ENCODE measurements at places on chromosomes 2 and 18.
A peak's percentile ranks its signal among the peaks of the same experiment; 100 is the strongest.

DNA sequence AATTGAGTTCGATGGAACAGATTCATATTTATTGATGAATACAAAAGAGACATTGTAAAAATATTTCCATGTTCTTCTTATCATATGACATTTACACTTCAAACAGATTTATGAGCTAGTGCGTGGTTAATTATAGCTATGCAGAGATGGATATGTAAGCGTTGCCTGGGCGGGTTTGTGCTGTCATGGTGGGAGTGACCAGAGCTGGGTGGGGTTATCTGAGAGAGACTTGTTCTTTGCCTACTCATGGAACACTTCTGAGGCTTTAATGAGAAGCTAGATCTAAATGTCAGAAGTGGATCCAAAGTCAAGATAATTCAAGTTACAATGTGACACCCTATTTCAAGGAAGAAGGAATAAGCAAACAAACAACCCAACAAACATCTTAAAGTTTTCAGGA lies 162.3 kb upstream of the ZEB2 start:
- DNase-seq: no peak

DNA sequence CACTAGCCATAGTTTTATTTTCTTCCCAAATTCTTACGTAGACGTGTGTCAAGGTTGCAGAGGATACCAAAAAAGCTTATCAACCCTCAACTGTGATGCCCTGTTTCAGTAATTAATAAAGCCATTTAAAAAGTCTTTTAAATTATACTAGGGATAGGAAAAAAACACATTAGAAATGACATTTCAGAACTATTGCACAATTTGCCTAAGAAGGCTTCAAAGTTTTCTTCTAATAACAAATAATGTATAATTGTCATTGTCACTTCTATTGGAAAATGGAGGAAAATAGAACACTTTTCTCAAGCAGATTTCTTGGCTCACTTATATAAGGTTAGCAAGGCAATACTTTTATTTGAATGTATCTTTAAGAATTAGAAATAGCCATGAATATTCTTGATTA lies 253.8 kb downstream of the ARHGAP15 start:
- DNase-seq: no peak

- DNase-seq: no peak
Observed at GRCh38 chr18:72752220-72752619, 115.6 kb downstream of the NETO1 start.

DNA sequence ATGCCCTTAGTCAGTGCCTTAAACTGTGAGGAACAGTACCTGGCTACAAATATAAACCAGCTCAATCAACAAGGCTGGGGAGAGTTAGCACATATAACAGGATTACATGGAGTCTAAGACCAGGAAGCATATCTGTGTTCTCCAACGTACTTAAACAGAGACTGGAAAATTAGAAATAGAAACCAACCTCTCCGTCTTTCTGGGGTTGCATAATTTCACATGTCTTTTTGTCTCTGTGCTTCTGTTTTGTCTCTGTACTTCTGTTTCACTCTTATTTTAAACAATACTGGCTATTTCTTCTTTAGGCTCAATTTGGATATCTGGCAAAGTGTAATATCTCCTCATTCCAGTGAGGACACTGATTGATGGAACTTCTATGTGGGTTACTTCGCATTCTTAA lies 749.0 kb upstream of the ZEB2 start:
- no peak for DNase-seq

DNA sequence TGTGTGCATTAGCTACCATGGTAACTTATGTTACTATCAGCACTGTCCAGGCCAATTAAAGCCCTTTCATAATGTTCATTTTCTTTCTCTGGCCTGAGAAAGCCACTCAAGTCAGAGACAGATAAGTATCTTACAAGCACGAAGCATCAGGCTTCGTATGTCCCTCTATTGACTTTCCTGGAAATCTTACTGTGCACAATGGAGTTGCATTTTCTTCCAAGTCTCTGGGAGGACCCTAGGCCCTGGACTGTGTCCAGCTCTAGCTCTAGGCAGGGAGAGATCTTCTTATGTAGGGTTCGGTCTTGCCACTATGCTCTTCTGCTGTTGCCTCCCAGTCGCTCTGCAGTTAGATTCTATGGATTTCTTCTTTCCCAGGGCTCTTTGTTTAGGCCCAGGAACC lies 40.0 kb upstream of the ITGA6 start:
- DNase-seq: no peak

- no peak for DNase-seq
Observed at GRCh38 chr2:121303531-121304263, 18.7 kb upstream of the TFCP2L1 start.

GRCh38 chr2:36123995-36124394 lies 231.6 kb upstream of the CRIM1 start:
- DNase-seq: no peak

- peak; percentile 34 for DNase-seq
Observed at GRCh38 chr18:62420151-62420512, 95.0 kb downstream of the TNFRSF11A start.

DNA sequence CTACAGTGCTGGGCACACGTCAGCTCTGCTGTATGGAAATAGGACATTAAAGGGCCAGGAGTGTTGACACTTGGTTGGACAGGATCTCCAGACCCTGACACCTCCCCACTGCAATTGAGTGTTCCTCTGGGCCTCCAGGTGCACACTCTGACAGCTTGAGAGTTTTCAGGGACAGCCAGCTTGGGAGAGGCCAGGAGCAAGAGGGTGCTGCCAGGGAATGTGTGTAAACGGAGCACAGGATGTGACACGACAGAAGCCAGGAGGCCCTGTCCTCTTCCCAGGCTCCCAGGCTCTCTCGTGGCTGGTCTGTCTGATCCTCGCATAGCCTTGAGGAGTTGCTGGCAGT lies 318.1 kb upstream of the HS6ST1 start:
- DNase-seq: no peak

DNA sequence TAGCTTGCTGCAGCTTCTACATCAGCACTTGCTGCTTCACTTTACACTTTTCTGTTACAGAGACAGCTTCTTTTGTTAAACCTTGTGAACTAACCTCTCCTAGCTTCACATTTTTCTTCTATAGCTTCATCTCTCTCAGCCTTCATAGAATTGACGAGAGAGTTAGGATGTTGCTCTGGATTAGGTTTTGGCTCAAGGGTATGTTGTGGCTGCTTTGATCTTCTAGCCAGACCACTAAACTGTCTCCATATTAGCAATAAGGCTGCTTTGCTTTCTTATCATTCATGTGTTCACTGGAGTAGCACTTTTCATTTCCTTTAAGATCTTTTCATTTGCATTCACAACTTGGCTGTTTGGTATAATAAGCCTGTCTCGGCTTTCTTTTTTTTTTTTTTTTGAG lies 46.3 kb upstream of the GRB14 start:
- DNase-seq: no peak

Measured in A172 (cell line).